Globus pallidus (tissue), 1 donor: ENCODE measurements at places on chromosomes 7 and 10.

- DNase-seq = no peak
These were observed 212.7 kb downstream of the ADK start for GRCh38 chr10:74363727-74364126.

DNA sequence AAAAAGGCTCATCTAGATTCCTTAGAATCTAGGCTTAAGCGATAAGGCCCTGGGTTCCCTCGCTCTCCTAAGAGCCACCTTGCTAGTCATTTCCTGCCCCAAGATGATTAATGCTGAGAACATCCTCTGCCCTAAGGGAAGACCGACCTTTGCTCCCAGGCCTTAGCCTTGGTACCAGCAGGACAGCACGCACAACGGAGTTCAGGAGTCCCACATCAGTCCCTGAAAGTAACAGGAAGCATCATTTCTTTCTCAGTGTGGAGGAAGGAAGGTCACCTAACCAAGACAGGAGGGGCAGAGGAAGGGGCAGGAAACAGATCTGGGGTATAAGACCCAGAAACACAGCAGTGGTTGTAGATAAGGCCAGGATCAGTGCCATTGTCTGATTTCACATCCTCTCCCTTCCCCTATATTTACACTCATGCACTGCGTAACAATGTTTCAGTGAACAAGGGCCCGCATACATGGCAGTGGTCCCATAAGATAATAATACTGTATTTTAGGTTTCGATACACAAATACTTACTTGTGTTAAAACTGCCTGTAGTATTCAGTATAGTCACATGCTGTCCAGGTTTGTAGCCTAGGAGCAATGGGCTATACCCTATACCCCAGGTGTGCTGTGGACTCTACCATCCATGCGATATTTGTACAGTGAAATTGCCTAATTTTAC, 8.1 kb upstream of the FAM107B start:
- no peak for DNase-seq

DNA sequence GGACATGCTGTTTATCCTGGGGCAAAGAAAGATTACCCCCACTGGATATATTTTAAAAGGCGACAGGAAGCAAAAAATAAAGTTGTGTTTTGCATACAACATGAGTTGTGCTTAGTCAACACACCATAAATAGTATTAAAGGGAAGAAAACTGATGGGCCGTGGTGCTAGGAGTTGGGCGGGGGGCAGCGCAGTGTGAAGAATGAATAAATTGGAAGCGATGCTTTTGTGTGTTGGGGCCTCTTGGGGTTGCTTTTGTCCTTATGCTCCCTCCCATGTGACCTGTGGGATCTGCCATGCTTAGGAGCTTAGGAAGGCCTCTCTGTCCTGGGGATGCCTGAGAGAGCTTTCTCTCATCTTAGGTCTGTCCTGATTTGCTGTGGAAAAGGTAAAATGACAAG, 35.0 kb upstream of the AGR3 start:
- no peak for DNase-seq

GRCh38 chr10:120838941-120839340, 12.2 kb upstream of the WDR11 start:
- no peak for DNase-seq

- DNase-seq = no peak
These were observed 134.0 kb upstream of the SEMA3A start for GRCh38 chr7:84328571-84328970.

DNA sequence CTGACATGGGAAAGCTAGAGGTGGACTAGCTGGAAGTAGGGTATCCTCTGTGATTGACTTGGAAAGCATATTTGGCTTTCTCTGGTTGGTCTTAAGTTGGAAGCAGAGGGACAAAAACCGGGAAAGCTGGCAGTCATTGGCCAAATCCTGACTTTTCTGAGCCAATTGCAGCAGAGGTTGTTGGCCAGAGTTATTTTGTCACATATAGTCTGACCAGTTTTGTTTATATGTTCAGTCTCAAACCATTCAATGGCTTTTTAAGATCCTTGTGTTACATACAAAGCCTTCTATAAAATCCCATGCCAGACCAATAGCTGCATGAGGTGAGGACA, 6.3 kb downstream of the CFAP69 start:
- no peak for DNase-seq
